Brain microvascular endothelial cell (primary cell): ENCODE measurements at places on chromosomes 13 and 19.

GRCh38 chr19:9413240-9413954 is 22.0 kb downstream of the ZNF266 start:
- DNase-seq, result no peak

- DNase-seq, result no peak
Observed at GRCh38 chr13:98039261-98039660, 85.8 kb downstream of the IPO5 start.

- peak; percentile 73 for DNase-seq
Observed at GRCh38 chr13:40271931-40272775, 394.3 kb downstream of the FOXO1 start.

- DNase-seq, result peak; percentile 14
Observed at GRCh38 chr13:48400850-48401291, 12.0 kb downstream of the LPAR6 start.

- peak; percentile 88 for DNase-seq
Observed at GRCh38 chr13:39777527-39778061, 122.1 kb downstream of the COG6 start.
